ENCODE measurements at places on chromosomes 13 and 19.

- no peak overlapping the region for H3K4me3 ChIP-seq
- H3K4me1 ChIP-seq, result no peaks in the 10 kb centered on the region
- no peaks in the 10 kb centered on the region for H3K36me3 ChIP-seq
- H3K27me3 ChIP-seq, result peaks cover 2% of the 10 kb centered on the region
- DNase-seq, result no peak
Observed at GRCh38 chr13:60701895-60702294, 304.9 kb downstream of the TDRD3 start.

- peaks cover 2% of the 10 kb centered on the region for H3K36me3 ChIP-seq
- DNase-seq, result no peak
- H3K4me1 ChIP-seq, result peaks cover 34% of the 10 kb centered on the region
- no peak overlapping the region for H3K27ac ChIP-seq
- H3K4me3 ChIP-seq, result no peak overlapping the region
- peaks cover 9% of the 10 kb centered on the region for H3K27me3 ChIP-seq
Observed at GRCh38 chr19:8612807-8613171, 2.3 kb upstream of the ADAMTS10 start.

- H3K27ac ChIP-seq, result no peak overlapping the region
- peaks cover 54% of the 10 kb centered on the region for H3K36me3 ChIP-seq
- H3K4me3 ChIP-seq, result no peak overlapping the region
- no peaks in the 10 kb centered on the region for H3K27me3 ChIP-seq
Observed at GRCh38 chr13:113224486-113224885, 15.1 kb downstream of the CUL4A start.

GRCh38 chr19:4636151-4636717 lies 3.1 kb upstream of the TNFAIP8L1 start:
- H3K27ac ChIP-seq, result no peak overlapping the region
- H3K4me3 ChIP-seq, result peak overlapping the region; percentile 32
- H3K36me3 ChIP-seq, result no peaks in the 10 kb centered on the region

- no peak for DNase-seq
- H3K4me1 ChIP-seq, result no peaks in the 10 kb centered on the region
- no peaks in the 10 kb centered on the region for H3K36me3 ChIP-seq
- H3K27me3 ChIP-seq, result no peaks in the 10 kb centered on the region
- H3K4me3 ChIP-seq, result no peak overlapping the region
Observed at GRCh38 chr13:56352901-56353300, 787.8 kb upstream of the PRR20A start.

- DNase-seq, result no peak
- no peaks in the 10 kb centered on the region for H3K27me3 ChIP-seq
- H3K36me3 ChIP-seq, result peaks cover 17% of the 10 kb centered on the region
Observed at GRCh38 chr13:41699759-41700158, 242.4 kb downstream of the RGCC start.

- no peak overlapping the region for H3K4me3 ChIP-seq
- no peaks in the 10 kb centered on the region for H3K4me1 ChIP-seq
- H3K27me3 ChIP-seq, result no peaks in the 10 kb centered on the region
- no peaks in the 10 kb centered on the region for H3K36me3 ChIP-seq
- H3K27ac ChIP-seq, result no peak overlapping the region
Observed at GRCh38 chr13:101570410-101570809, 117.9 kb downstream of the ITGBL1 start.

GRCh38 chr19:41531438-41532311 lies 44.3 kb upstream of the CEACAM21 start:
- H3K36me3 ChIP-seq, result peaks cover 30% of the 10 kb centered on the region
- peaks cover 72% of the 10 kb centered on the region for H3K4me1 ChIP-seq
- H3K4me3 ChIP-seq, result peak overlapping the region; percentile 84
- peak; percentile 81 for DNase-seq

DNA sequence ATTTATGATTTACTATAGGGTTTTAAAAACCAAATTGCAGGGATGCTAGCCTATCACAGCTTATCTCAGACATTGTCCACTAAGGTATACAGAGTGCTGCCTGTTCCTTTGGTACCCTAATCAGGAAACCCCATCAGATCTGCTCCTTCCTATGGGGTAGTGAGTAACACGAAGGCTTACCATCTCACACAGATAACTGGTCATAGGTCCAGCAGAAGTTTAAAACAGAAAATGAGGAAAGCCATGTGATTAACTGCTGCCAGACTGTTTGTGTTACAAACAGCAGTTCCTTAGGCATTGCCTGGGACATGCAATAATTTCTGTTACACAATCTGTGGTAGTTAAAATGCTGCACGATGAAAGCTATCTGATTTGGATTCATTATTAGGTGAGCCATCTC lies 53.5 kb upstream of the ALOX5AP start:
- no peak overlapping the region for H3K27ac ChIP-seq
- peaks cover 6% of the 10 kb centered on the region for H3K4me1 ChIP-seq
- H3K36me3 ChIP-seq, result no peaks in the 10 kb centered on the region
- H3K4me3 ChIP-seq, result no peak overlapping the region

GRCh38 chr13:103640606-103641005 lies 574.4 kb upstream of the SLC10A2 start:
- no peaks in the 10 kb centered on the region for H3K4me1 ChIP-seq
- H3K27me3 ChIP-seq, result no peaks in the 10 kb centered on the region
- no peak for DNase-seq
- no peak overlapping the region for H3K27ac ChIP-seq
- no peak overlapping the region for H3K4me3 ChIP-seq

GRCh38 chr13:79382545-79383275 lies 23.3 kb downstream of the RBM26 start:
- peaks cover 31% of the 10 kb centered on the region for H3K36me3 ChIP-seq
- no peaks in the 10 kb centered on the region for H3K27me3 ChIP-seq
- peak overlapping the region; percentile 64 for H3K27ac ChIP-seq
- no peak for DNase-seq

- peak overlapping the region; percentile 2 for H3K27ac ChIP-seq
- no peaks in the 10 kb centered on the region for H3K27me3 ChIP-seq
- H3K4me3 ChIP-seq, result no peak overlapping the region
- no peak for DNase-seq
- H3K4me1 ChIP-seq, result peaks cover 31% of the 10 kb centered on the region
- H3K36me3 ChIP-seq, result no peaks in the 10 kb centered on the region
Observed at GRCh38 chr13:27293076-27293691, 22.6 kb downstream of the RASL11A start.

DNA sequence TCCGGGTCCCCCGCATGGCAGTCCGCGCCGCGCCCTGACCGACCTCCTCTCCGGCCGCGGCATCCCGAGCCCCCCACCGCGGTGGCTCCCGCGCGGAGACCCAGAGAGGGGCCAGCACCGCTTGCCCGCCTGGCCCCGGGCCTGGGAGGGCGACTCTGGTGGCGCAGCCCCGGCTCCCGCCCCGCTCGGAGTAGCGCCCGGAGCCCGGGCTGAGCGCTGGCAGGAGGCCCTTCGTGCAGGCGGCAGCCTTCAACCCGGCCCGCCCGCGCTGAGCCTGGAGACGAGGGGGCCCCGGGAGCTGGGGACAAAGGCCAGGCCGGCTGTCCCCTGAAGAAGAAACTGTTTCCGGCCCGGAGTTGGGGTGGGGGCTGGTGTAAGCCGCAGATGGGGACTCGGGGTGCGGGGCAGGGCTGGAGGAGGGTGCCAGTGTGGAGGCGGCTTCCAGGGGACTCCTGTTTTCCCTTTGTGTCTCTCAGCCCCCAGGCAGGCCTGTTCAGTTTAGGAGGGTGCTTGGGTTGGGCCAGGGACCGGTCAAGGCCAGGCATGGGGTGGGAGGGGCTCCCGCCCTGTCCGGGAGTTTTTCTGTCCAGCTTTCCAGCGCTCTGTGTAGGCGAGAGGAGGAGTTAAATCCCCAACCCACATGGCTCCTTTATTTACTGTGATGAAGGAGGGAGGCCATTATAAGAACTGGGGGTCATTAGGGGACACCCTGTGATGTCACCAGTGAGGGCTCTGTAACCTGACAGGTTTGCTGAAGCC lies 935 bp downstream of the LRP3 start:
- no peaks in the 10 kb centered on the region for H3K36me3 ChIP-seq
- no peaks in the 10 kb centered on the region for H3K4me1 ChIP-seq
- peaks cover 33% of the 10 kb centered on the region for H3K27me3 ChIP-seq
- DNase-seq, result no peak

GRCh38 chr19:6484230-6484629 lies 2.6 kb upstream of the DENND1C start:
- peaks cover 27% of the 10 kb centered on the region for H3K4me1 ChIP-seq
- H3K27me3 ChIP-seq, result no peaks in the 10 kb centered on the region
- H3K36me3 ChIP-seq, result peaks cover 4% of the 10 kb centered on the region
- no peak overlapping the region for H3K27ac ChIP-seq
- DNase-seq, result no peak

GRCh38 chr19:17283504-17283996 lies 1.8 kb downstream of the ANKLE1 start:
- H3K4me3 ChIP-seq, result peak overlapping the region; percentile 40
- no peak overlapping the region for H3K27ac ChIP-seq
- peaks cover 10% of the 10 kb centered on the region for H3K4me1 ChIP-seq
- H3K27me3 ChIP-seq, result no peaks in the 10 kb centered on the region
- peaks cover 22% of the 10 kb centered on the region for H3K36me3 ChIP-seq

DNA sequence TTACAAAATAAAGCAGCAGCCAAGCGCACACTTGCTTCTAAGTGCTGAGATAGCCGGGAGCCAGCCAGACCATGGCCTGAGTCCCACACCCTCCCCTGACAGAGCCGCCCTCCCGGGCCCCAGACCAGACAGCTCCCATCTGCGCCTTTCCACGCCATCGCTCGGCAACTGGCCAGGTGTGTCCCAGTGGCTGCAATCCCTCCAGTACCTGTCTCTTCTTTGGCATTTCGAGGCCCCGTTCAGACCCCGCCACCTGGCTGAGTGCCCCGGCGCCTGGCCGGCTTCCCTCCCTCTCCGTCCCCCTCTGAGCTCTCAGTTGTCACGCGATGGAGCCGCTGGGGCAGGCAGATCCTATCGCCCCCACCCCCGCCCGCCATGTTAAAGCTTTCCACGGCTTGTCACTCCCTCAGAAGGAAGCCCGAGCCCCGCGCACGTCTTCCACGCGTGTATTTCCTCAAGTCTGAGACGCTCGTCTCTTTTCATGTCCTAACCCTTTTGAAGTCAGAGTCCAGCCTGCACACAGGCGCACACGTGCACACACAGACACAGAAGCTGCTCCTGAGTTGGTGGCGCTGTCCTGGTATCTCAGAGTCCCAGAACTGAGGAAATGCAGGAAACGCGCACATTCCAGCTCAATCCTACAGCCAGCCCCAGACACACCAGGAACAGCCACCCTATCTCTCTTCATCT lies 7.9 kb downstream of the MLLT1 start:
- no peak overlapping the region for H3K4me3 ChIP-seq
- peaks cover 18% of the 10 kb centered on the region for H3K36me3 ChIP-seq

- H3K4me1 ChIP-seq, result no peaks in the 10 kb centered on the region
- H3K36me3 ChIP-seq, result no peaks in the 10 kb centered on the region
- no peak overlapping the region for H3K27ac ChIP-seq
- no peak overlapping the region for H3K4me3 ChIP-seq
- no peaks in the 10 kb centered on the region for H3K27me3 ChIP-seq
- no peak for DNase-seq
Observed at GRCh38 chr13:44470638-44471562, 97.3 kb downstream of the SERP2 start.

- no peak overlapping the region for H3K27ac ChIP-seq
- peaks cover 4% of the 10 kb centered on the region for H3K27me3 ChIP-seq
- no peak for DNase-seq
- no peaks in the 10 kb centered on the region for H3K4me1 ChIP-seq
Observed at GRCh38 chr13:106213028-106213757, 322.3 kb downstream of the EFNB2 start.

DNA sequence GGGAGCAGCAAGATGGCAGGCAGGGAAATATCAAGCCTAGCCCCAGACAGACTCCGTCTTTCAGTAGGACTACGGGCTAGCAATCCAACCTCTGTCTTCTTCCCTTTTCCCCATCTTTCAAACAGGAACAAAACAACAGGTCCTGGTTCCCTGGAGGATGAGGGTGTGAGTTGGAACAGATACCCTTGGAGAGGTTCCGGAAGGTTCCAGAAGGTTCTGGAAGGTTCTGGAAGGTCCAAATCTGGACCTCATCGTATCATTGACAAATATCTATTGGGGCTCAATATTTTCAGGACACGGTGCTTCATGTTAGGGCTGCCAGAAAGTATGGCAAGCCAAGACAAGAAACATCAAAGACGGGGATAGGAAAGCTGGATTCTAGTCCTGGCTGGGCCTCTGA lies 28.5 kb upstream of the FEM1A start:
- peaks cover 55% of the 10 kb centered on the region for H3K27me3 ChIP-seq

DNA sequence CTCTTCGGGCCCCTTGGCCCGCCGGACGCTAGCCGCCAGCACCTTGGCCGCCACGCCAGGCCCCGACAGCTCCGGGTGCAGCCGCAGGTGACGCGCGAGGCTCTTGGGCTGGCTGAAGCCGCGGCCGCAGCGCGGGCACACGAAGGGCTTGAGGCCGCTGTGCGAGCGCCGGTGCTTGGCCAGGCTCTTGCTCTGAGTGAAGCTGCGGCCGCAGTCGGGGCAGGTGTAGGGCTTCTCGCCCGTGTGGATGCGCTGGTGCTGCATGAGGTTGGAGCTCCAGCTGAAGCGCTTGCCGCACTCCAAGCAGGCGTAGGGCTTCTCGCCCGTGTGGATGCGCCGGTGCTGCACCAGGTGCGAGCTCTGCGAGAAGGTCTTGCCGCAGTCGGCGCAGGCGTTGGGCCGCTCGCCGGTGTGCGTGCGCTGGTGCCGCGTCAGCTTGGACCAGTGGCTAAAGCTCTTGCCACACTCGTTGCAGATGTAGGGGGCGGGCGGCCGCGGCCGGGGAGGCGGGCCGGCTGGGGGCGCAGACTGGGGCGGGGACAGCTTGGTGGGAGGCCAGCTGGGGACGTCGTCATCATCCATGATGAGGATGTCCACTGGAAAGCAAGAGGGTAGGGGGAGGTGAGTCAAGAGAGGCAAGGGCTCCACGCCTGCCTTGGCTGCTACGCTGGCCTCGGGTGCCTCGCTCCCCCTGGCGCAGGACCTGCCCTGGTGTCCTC lies 32.4 kb downstream of the ZNF787 start:
- no peak for DNase-seq
- peaks cover 12% of the 10 kb centered on the region for H3K36me3 ChIP-seq
- no peak overlapping the region for H3K4me3 ChIP-seq
- no peak overlapping the region for H3K27ac ChIP-seq
- peaks cover 1% of the 10 kb centered on the region for H3K4me1 ChIP-seq
